Astrocyte (in vitro differentiated cells and primary cell): ENCODE measurements at places on chromosomes 1 and 21. TPM values are rescaled to one million over a fixed set of nuclear protein-coding genes. Genes with fewer than 3 reads are reported as not detected.
A peak's percentile ranks its signal among the peaks of the same experiment; 100 is the strongest.

- peak; percentile 69 for DNase-seq
These were observed 54.6 kb downstream of the GORAB start for GRCh38 chr1:170586321-170587252.

TNNT2 gene
- total RNA-seq = 2.2 and 6.1 TPM in 2 replicates

LYPD8 gene
- total RNA-seq = not detected in 2 replicates

DNA sequence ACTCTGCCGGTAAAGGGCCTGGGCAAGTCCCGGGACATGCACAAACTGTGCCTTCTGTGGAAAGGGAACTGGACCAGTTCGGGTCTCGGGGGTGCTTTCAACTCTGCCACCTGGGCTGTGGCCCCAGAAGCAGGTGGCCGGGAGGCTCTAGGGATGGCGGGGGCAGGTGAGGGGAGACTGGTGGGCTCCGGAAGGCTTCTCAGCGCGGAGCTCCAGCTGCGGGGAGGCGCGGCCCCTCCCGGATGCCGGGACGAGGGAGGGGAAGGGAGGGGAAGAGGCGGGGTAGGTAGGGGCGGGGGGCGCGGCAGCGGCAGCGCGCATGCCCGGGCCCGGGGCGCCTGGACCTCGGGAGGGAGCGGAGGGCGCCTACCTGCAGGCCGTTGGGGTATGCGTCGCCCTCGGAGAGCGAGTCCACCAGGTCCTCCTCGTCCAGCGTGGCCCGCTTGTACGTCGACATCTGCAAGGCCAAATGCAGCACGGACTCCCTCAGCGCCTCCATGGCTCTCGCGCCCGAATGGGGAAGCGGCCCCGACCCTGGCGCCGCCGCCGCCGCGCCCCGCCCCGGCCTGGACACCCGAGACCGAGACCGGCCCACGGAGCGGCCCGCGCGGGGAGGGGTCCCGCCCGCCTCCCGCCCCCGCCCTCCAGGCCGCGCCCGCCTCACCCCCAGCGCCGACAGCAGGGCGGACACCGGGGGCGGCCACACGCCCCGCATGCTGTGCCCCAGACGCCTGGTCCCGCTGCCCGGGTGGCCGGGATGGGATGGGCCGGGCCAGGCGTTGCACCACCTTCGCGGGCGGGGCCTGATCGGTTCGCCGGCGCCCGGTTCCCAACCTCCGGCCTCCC is at the start of gene ECE1:
Gene ECE1, minus strand, starts transcription at position 764 of the 846 bp plus-strand sequence. Its CDS starts 49 bp downstream, at position 715.
- no peak for DNase-seq

LEMD1 gene
- 2.5 and 3.1 TPM in 2 replicates for total RNA-seq

DNA sequence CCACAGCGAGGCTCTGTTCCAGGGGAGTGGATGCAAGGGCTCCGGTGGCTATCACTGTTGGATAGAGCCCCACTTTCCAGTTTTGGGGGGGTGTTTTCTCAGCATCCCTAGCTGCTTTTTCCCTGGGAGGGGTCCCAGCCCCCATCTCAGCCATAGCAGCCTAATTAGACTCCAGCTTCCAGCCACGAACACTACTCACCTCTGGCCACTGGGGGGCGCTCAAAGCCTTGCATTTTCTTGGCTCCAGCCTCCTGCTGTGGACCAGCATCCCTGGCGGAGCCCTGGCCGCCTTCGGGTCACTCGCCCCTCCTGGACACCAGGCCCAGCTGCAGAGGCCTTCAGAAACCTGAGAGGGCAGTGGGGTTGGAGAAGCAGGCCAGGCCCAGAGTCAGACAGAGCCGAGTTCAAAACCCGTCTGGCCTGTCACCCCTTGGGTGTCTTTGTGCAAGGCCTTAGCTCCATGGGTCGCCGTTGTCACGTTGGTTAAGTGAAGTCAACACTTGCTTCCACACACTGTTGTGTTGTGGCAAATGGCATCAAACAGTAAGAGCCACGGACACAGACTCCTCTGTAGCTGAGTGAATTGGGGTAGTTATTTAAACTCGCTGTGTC is 93.5 kb upstream of the ACTL8 start:
- DNase-seq = peak; percentile 11

DNA sequence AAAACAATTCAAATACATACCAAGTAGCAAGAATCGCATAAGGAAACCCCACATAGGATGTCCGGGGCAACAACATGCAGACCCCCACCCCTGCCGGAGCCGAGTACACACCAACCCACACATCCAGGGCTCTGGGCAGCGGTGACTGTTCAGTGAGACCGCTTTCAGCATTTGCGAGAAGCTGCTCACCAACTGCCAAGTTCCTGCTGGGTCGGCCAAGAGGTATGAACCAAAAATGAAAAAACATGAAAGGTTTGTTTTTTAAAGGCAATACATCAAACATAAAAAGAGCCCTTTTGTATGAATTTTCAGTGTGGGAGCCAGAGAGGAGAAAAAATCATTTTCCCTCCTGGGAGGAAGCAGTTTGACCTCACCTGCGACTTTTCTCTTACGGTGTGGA is 92.3 kb downstream of the SIM2 start:
- no peak for DNase-seq
